Smooth muscle cell of the brain vasculature (primary cell): ENCODE measurements at places on chromosomes 2 and 18.

DNA sequence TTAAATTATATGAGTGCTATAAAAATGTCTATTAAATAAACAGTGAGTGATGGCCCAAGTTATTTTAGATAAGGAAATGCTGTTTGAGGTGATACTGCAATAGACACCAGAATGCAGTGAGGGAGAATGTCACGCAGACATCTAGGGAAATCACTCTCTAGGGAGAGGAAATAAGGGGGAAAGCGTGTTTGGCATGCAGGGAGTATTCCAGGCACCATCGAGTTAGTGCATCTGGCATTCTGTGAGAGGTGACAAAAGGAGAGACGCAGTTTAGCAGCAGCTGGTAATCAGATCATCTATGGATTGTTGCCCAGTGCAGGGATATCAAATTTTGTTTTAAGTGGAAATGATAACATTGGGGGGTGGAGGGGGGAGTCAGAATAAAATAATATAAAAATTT, 175.4 kb upstream of the NETO1 start:
- no peak for DNase-seq

GRCh38 chr2:209431701-209432100, 7.9 kb downstream of the MAP2 start:
- DNase-seq = no peak

- no peak for DNase-seq
These were observed 92.7 kb downstream of the ALPK2 start for GRCh38 chr18:58536202-58536516.

DNA sequence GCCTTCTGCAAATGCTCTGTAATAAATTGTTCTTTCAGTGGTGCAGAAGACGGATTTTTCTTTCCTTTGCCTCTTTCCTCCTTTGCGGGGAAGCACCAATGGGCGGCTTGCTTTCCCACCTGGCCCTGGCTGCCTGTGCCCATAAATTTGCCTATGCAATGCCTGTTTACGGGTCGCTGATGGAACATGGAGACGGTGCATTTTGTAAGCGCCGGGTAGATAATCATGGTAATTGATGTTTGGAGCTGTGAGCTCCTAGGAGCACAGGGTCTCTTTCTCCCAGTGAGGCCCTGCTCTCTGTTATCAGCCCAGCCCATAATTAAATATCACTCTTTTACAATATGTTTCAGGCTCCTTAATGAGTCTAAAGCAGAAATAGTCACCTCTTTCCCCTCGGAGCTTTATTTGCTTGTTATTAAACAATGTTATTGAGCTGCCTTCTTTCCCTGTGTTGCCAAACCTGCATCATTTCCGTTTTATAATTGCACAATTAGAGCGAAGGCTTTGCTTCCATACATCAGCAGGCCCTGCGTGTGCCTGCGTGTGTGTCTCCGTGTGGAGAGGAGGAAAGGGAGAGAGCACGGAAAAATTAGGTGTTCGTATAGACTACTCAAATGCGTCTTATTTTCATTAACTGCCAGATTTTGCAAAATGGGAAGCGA, 437.4 kb upstream of the POU3F3 start:
- DNase-seq = no peak

DNA sequence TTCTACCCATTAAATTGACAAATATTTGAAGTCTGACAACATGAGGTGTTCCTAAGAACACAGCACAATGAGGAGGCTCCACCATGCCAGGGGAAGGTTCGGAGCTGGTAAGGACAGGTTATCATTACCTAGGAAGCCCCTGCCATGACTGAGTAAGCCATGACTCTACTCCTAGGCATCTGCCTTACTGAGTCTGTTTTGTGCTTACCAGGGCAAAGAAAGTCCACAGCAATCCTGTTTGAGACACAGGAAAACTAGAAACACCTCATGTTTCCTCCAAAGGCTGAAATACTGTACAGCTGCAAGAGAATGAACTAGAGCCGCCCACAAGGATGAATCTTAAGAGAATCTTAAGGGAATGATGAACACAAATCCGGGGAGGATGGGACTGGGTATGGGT, 11.6 kb downstream of the TGFBRAP1 start:
- DNase-seq = no peak

- DNase-seq = no peak
These were observed 5.7 kb downstream of the CPS1 start for GRCh38 chr2:210562091-210562490.

DNA sequence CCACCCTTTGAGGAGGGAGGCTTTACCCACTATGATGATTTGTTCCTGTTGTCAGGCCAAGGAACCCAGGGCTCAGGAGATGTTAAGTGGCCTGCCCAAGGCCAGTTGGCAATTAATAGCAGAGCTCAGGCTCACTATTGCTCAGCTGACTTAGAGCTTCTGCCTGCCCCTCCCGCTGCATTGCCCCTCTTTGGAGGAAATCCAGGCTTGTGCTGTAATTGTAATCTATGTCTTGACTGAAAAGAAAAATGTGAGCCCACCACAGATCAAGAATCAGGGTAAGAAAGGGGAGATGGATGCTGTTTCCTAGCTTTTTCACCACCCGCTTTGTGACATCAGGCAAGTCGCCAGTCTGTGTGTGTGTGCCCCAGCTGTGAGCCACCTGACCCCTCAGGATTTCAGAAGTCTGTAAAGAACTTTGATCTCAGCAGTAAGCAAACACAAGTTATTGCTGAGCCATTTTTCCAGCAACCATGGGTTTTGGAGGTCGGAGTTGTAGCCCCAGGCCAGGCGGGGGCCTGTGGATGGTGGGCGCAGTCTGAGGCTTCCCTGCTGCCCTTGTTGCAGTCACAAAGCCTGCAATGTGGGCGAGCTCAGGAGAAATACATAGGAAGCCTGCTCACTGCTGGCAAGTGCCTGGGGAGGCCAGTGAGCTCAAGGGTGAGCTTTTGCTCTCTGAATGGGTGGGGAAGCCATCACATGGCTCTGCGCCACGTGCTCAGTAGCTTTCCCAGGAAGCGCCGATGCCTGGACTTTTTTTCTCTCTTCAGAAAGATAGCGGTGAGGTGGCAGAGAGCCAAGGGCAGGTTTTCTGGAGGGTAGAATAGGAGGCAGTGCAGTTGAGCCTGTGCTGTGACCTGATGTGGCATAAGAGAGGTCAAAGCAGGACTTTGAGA, 6.1 kb downstream of the CABLES1 start:
- peak; percentile 55 for DNase-seq

GRCh38 chr18:48719974-48720654, 181.3 kb downstream of the CTIF start:
- no peak for DNase-seq

GRCh38 chr2:111698089-111698488, 185.9 kb downstream of the ANAPC1 start:
- no peak for DNase-seq

DNA sequence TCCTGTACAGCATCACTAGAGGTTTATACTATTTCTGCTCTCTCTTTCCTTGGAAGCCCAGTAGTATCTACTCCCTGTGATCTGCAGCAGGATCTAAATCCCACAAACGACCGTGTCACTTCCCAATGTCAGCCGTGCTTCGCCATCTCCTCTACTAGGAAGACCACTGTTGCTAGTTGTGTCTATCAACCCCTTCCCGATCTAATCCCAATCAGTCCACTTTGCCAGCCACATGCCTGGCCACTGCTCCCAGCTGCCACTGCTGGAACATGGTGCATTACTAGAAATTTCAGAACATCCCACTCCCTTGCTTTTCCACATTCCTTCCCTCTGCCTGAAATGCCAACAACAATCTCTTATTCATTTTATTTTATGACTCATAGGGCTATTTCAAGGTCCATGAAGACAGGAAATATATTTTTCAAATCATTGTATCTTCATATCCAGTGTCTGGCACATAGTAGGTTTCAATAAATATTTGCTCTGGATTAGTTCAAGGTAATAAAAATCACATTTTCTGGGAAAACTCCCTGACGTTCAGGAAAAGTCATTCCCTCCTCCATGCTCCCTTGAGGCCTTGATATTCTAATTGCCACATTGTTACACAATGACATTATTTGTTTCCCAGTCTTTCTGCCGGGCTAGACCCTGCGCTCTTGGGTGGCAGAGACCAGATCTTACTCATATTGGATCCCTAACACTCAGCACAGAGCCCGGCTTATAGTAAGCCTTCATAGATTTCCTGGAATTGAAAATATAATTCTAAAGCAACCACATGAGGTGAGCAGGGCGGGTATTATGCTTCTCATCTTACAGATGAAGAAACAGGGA, 2.1 kb upstream of the TRIB2 start:
- no peak for DNase-seq

DNA sequence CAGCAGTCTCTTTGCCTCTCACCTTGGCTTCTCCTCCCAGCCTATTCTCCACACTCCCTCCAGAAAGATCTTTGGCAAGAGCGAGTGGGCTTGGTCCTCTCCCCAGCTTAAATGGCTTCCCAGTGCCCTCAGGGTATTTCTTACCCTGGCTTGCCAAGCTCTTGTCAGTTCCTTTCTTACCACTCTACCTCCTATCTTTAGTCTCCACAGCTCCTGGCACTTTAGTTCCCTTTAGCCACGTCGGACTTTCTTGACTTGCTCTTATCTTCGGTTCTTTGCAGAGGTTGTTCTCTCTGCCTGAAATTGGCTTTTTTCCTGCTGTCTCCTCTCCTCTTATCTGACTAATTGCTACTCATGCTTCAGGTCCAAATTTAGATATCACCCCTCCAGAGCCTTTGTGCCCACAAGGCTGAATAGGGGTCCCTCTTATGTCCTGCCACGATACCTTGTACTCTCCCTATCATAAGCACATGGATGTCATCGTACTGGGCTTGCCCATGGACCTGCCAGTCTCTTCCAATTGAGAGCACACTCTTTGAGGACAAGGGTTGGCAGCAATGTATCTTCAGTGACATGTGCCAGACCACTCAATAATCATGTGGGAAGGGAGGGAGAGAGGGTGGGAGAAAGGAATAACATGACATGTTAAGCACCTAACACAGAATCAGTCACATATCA, 131.7 kb upstream of the CTAGE1 start:
- no peak for DNase-seq

DNA sequence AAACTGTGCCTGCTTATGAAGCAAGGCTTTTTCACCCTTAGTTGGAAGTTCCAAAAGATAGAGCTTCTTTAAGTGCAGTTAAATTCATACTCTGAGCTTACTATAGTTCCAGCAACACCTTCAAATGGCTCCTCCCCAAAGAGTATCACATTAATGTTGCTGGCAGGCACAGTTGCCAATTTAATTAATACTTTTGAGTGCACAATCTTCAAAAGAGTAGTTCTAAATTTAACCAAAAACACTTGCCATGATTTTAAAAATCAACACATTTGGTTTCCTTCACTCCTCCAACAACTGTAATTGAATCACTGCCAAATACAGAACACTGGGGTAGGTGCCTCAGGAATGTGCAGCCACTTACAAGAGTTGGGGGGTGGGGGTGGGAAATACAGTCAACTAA, 150.6 kb upstream of the UBE2E3 start:
- DNase-seq = no peak

GRCh38 chr18:73908323-73908722, 239.3 kb downstream of the FBXO15 start:
- no peak for DNase-seq

- no peak for DNase-seq
These were observed 111.4 kb downstream of the NBAS start for GRCh38 chr2:15449556-15450236.

- no peak for DNase-seq
These were observed 20.0 kb downstream of the SMC6 start for GRCh38 chr2:17733599-17733998.

DNA sequence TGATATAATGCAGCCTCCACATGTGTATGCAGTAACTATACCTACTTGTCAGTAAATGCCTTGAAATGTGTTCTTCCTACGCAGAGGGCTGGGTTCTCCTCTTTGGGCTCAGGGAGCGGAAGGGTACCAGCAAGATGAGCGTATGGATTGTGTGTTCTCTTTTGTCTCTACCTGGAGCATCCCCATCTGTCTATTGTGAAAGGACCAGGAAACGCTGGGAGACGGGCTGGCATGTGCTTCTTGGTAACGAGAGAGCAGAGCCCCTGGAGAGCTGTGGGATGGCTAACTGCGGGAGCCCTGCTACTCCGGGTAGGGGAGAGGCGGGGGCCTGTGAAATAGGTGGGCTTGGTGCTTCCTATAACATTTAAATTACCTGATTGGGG, 80.9 kb downstream of the BCL2 start:
- DNase-seq = no peak

GRCh38 chr18:58405107-58405898, 223.6 kb downstream of the ALPK2 start:
- DNase-seq = no peak

DNA sequence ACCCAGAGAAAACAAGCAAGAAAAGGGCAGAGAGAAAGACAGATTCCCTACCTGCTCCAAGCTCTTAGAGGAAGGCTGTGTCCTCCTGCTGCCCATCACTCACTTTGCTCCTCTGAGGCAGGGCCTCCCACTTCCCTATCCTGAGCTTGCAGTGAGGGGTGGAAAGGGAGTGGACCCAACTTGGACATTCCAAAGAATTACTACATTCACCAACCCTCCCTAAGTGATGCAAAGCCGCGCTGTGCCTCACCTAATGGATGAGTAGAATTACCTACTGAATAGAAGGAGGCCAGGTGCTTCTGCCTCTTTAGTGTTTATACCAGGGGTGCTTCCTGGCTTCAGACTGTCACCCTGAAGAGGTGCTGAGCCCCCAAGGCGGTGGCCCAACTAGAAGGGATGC, 5.6 kb upstream of the OSR1 start:
- no peak for DNase-seq

DNA sequence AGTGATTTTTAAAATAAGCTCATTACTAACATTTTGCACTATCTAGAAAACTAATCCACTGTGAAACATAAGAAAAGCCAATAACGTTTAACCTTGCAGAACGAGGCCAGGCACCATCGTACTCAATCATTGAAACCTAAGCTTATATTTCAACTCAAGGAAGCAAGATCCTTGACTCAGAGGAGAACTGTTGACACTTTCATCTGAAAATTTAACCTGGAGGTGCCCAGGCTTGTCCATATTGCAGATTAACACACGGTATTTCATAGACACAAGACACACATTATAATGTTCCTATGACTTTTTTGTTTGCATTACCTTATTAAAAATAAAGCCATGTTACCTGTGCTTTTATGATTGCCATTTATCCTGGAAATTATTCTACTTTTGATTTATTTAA, 89.6 kb downstream of the ZNF385B start:
- no peak for DNase-seq

GRCh38 chr2:116810645-116811044, 1003.8 kb upstream of the DDX18 start:
- DNase-seq = no peak
